ENCODE measurements at places on chromosomes 1 and 21. TPM values are rescaled to one million over a fixed set of nuclear protein-coding genes. Genes with fewer than 3 reads are reported as not detected.
A peak's percentile ranks its signal among the peaks of the same experiment; 100 is the strongest.

- DNase-seq = no peak
These were observed 10.0 kb downstream of the RPTN start for GRCh38 chr1:152148981-152149380.

DNA sequence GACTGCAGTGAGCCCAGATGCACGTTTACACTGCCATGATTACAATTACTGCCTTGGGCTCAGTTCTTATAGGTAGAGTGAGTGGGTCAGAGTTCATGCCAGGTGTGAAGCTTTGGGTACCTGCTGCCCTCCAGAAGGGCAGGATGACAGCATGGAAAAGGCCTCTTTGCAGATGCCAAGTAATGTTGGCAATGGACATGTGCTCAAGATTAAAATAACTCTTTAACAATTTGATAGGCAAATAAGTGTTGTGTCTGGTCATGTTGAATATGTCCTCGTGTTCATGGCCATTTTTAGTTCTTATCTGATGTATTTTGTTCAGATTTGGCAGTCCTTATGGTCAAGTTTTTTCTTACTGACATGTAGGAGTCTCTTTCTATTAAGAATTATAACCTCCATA lies 34.8 kb downstream of the S100B start:
- no peak for DNase-seq

PGLYRP4 gene
- total RNA-seq = not detected

DNA sequence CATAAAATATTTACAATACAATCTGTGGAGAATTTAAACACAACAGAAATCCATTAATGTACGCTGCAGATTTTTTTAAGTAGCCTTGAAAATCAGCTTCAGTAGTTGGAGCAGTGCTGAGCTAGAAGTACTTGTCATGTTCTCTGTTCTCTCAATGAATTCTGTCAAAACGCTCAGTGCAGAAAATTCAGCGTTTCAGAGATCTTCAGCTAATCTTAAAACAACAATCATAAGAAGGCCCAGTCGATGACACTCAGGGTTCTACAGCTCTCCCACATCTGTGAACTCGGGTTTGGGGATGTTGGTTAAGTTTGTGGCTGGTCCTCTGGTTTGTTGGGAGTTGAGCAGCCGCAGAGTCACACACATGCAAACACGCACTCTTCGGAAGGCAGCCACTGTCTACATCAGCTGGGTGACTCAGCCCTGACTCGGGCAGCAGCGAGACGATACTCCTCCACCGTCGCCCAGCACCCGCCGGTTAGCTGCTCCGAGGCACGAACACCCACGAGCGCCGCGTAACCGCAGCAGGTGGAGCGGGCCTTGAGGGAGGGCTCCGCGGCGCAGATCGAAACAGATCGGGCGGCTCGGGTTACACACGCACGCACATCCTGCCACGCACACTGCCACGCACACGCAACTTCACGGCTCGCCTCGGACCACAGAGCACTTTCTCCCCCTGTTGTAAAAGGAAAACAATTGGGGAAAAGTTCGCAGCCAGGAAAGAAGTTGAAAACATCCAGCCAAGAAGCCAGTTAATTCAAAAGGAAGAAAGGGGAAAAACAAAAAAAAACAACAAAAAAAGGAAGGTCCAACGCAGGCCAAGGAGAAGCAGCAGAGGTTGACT lies 161.2 kb downstream of the RUNX1 start:
- DNase-seq = peak; percentile 92

TMCC2 gene
- total RNA-seq = 1.1 TPM

- no peak for DNase-seq
These were observed 195.2 kb upstream of the POU3F1 start for GRCh38 chr1:38241594-38242334.

DNA sequence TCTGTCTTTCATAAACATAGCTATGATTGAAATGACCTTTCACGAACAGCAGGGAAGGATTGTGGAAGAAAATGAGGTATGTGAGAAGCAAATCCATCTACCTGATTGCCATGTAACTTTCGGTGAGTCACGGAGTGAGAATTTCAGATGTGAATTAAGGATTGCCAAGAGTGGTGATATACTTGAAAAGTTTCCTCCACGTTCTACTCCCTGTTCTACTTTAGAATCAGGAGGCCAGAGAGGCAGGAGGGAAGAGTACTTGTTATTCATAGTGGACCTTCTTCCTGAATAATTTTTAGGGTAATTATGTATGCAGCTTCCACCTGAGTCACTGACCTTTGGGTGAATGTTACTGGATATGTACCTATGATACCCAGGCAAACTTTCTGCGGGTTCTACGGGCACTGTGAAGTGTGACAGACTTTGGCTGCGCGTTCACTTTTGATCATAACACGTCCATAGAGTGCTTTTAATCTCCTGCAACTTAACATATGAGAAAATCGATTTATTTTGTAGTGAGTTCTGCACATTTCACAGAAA lies 2.6 kb upstream of the KCNE1 start:
- no peak for DNase-seq

DNA sequence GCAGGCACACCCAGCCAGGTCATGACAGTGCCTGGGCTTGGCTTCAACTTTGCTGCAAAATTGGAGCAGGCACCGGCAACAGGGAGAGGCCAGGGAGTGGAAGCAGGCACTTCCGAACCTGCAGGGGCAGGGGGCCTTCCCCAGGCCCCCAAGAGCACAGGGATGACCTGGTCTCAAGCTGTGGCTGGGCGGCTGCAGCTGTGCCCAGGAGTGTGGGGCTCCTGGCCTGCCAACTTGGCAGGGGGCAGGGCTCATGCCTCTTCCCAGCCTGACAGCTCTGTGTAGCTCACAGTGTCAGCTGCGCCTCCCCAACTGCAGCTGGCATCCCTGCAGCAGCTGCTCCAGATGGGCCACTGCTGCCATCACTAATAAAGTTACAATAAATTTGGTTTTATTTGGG lies 51.5 kb upstream of the SCYL3 start:
- DNase-seq = no peak

- no peak for DNase-seq
These were observed 18.7 kb downstream of the DMRTB1 start for GRCh38 chr1:53477651-53478501.

GRCh38 chr1:20280906-20281305 lies 9.8 kb upstream of the VWA5B1 start:
- DNase-seq = no peak

- no peak for DNase-seq
These were observed 4.4 kb upstream of the MPZL1 start for GRCh38 chr1:167717351-167717750.

GRCh38 chr1:166673722-166674121 lies 165.6 kb upstream of the POGK start:
- no peak for DNase-seq

- DNase-seq = no peak
These were observed 30.0 kb downstream of the SLC27A3 start for GRCh38 chr1:153805042-153805745.

LAMC1 gene
- total RNA-seq = 370 TPM

CD1C gene
- not detected for total RNA-seq

CYP4A11 gene
- not detected for total RNA-seq

DNA sequence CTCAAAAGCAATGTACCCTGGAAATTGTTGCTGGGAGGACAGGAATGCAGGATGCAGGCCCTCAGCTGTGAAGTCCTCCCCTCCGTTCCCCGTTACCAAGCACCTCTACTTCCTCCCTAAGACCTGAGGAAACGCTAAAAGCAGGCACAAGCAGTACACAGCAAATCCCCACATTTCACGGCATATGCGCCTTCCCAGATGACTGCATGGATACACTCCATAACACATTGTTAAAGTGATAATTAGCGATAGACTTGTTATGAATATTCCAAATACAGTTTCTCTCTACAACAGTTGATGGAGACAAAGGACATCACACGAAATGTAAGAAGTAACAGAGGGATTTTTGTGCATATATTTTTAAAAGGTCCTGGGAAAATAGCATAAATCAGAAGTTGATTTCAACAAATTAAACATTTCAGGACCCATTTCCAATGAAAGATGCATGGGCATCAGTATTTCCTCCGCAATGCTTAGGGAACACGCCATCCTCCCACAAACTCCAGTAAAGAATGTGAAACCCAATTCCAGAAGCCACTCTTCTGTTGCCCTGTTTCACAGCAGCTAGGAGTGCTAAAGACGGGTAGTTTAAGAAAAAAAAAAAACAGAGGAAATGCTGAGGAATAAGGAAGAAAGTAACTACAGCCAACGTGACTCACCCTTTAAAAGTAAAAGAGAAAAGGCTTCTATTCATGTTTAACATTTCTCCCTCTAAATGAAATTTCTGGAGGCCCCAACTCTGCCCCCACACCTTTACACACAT lies 75.5 kb downstream of the HIVEP3 start:
- no peak for DNase-seq

DNA sequence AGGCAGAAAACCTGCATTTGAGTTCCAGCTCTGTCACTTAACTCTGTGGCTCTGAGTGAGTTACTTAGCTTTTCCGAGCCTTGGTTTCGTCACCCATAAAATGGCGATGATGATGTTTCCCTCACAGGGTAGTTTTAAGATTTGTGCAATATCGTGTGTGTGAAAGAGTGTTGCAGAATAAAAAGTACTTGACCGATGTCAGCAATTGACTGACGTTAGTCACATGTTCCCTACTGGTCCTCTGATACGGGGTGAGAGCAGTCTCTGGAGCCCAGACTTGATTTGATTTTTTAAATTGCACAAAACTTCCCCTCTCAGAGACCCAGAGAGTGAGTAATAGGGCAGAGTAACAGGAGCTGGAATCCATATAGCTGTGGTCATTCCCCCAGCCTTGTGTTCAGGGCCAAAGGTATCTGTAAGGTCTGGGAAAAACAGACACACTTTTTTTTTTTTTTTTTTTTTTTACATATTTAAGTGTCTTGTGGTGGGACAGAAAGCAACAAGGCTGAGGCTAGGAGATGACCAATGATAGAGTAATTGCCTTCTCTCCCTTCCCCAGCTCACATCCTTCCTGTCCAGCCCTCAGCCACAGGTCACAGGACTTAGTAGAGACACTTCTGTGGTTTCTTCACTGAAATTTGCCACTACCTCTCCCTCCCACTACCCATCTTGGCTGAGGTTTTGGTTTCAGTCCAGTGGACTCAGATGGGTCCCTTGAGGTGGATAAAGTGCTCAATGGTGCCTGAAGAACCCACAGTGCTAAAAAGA lies 2.0 kb downstream of the FCER1G start:
- DNase-seq = no peak

DNA sequence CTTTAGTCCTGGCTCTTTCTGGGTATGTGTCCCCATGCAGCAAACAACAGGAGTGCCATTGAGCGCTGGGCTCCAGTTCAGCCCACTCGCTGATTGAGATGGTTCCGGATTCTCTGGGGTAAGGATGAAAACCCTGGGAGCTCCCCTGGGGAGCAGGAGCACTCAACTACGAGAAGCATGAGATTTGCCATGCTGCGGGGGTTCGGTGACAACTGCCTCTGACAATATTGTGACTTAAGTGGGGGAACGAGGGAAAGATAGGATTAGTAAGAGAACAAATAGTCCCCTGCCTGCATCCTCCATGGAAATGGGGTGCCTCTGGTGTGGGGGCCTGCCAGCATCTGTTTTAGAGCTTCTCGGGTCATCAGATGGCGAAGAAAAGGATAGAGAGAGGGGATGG lies 123.6 kb upstream of the IPO9 start:
- peak; percentile 60 for DNase-seq

SLC22A15 gene
- total RNA-seq = 5.1 TPM
